ENCODE measurements at places on chromosomes 2 and 18.

DNA sequence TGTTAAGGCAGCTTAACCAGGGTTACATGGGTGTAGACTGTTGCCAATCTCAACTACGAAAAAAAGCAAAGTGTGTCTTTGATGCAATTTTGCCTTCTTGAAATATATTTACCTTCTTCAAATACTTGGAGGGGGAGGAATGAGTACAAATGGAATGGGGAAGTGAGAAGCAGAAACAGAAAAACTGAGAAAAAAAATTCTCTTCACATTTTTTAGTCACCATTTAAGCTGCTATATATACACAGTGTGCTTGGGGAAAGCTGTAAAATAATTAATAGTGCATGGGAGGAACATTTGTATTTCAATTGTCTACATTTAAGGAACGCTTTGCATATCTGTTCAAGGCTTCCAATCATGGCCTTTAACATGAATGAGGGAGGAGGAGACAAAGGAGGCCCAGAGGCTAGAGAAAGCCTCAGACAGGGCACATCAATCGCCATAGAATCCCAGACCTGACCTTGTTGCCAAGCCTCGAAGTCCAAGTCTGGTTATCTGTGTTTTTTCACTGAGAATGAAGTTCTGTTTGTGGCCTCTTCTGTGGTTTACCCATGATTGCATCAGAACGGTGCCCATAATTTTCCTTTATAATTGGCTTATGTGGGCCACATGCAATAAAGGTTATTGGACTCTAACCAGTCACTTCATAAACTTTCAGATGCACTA, 158.6 kb downstream of the PIK3C3 start:
- no peak for DNase-seq

DNA sequence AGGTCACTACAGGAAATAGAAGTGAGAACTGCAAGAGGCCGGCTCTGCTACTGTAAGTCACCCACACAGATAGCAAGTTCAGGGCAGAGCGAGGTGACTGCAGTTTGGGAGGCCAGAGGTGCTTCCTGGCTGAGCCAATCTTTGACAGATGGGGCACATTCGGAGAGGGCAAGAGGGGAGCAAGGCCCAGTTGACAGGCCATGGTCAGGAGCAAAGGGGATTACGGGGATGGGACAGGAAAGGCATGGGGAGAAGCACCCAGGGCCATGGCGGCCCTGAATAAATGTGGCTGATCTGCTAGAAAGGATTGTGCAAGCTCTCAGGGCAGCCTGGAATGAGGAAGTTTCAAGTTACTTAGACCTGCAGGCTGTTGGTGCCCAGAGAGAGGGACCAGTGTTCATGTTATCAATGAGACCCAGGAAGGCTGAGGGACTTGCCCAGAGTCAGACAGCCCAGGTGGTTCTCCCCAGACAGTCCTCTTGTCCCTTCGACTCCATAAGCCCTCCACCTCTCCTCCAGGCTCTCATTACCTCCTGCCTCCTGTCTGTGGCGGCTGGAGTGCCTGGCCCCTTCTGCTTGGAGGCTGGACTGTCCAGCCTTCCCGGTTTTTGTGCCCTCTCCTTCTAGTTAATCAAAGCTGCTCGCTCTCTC, 123.3 kb downstream of the CTIF start:
- no peak for DNase-seq

GRCh38 chr2:161998857-161999256, 75.2 kb downstream of the DPP4 start:
- DNase-seq: no peak

DNA sequence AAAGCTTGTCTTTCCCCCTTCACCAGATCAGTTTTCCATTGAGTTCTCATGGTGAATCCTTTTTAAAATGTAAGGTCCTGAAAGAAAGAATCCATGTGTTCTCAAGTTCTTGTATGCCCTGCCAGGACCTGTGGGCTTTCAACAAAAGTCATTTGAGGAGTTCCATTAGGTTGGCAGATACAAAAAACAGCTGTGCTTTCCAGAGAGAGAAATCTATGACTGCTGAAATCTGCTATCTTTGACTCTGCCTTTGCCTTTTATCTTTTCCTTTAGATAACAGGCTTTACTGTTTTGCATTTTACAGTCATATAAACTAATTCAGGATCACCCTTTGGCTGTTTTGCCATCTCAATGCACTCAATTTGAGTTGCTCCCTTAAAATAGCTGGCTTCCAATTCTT, 59.7 kb downstream of the CXCR4 start:
- no peak for DNase-seq

DNA sequence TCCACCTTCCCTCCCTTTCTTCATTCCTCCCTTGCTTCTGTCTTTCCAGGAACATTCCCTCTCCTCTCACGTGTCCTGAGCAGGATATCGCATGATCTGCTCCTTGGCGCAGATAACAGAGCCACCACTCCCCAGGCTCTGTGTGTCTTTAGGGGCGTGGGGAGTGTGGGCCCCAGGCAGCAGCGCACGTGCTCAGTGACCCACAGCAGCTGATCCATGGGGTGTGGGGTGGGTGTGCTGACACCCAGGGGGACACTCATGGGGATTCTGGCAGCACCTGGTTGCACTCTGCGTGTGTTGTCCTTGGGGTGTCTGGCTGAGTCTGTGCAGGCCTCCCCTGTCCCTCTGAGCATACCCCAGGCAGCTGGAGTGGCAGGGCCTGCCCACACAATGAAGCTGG, 9.9 kb upstream of the FOSL2 start:
- DNase-seq: no peak

- DNase-seq: no peak
Measured at GRCh38 chr2:234341306-234341985, 155.4 kb downstream of the ARL4C start.

DNA sequence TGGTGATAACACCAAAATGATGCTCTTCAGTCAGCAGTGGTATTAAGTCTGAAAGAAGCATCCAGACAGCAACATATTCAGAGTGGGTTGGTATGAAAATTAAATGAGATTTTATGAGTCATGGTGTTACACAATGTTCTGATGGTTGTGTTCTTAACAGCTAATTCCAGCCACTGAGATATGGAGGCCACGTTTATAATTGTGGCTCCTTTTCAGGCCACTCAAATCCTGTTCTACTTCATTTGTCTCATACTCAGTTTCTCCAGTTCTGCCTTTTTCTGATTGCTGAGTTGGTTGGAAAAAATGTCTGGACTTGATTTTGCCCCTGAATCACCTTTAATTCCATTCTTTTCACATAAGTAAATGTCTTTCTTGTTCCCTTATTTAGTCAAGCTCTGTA, 162.7 kb upstream of the COL3A1 start:
- no peak for DNase-seq

GRCh38 chr2:65193446-65193845, 34.2 kb upstream of the ACTR2 start:
- DNase-seq: no peak

DNA sequence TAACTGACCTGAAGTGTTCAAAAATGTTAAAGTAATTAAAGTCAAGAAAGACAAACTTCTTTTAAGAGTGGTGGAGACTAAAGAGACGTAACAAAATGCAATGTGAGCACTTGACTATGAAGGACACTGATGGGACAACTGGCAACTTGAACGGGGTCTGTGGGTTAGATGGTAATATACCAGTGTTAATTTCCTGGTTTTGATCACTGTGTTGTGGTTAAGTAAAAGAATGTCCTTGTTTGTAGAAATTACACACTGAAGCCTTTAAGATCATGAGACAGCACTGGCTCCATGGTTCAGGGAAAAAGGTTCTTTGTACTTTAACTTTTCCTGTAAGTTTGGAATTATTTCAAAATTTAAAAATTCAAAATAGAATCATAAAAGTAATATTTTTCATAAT, 58.2 kb downstream of the REL start:
- no peak for DNase-seq

GRCh38 chr2:134452042-134452733, 198.3 kb downstream of the MGAT5 start:
- no peak for DNase-seq

GRCh38 chr18:28088477-28088876, 88.5 kb downstream of the CDH2 start:
- DNase-seq: no peak

DNA sequence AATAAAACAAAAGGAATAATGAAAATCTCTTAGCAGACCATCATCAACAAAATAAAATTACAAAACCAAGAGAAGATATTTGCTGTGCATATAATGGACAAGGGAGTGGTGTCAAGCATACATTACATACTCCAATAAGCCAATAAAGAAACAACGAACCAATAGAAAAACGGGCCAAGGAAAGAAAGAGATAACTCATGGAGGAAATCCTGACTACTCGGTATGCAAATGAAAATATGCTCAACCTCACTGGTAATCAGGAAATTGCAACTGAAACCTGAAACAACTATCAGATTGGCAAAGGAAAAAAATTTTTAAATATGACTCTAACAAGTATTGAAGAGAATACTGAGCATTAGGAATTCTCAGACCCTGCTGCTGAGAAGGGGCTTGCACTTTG, 84.7 kb downstream of the BCL2 start:
- no peak for DNase-seq

DNA sequence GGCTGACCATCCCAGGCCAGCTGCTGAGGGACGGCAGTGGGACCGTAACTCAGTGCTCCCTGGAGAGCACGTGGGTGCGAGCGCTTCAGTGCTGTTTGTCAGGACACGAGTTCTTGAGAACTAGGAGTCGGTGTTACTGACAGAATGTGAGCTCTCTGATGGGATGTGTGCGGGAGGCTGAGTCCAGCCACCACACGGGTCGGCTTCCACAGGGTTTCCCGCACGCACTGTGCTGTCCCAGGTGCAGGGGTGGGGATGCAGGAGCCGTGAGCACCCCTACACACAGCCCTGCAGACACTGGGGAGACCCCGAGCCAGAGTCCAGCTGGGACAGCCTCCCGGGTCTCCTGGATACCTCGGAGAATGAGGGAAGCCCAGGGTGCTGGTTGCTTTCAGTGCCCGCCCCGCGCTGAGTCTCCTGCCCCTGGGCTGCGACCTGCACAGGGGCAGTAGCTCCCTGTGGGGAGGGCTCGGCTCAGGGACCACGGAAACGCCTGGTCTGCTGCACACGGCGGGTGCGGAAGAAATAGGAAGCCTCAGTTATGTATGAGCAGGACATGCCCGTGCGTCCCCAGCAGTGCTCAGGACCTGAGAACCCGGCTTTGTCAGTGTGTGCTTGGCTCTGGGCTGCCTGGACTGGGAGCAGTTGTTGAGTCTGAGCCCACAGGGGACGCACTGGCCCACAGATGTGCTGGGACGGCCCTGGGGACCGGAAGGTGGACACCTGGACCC, 71.2 kb downstream of the KCNG2 start:
- DNase-seq: no peak

GRCh38 chr18:50428531-50429206, 53.8 kb downstream of the SKA1 start:
- DNase-seq: no peak

DNA sequence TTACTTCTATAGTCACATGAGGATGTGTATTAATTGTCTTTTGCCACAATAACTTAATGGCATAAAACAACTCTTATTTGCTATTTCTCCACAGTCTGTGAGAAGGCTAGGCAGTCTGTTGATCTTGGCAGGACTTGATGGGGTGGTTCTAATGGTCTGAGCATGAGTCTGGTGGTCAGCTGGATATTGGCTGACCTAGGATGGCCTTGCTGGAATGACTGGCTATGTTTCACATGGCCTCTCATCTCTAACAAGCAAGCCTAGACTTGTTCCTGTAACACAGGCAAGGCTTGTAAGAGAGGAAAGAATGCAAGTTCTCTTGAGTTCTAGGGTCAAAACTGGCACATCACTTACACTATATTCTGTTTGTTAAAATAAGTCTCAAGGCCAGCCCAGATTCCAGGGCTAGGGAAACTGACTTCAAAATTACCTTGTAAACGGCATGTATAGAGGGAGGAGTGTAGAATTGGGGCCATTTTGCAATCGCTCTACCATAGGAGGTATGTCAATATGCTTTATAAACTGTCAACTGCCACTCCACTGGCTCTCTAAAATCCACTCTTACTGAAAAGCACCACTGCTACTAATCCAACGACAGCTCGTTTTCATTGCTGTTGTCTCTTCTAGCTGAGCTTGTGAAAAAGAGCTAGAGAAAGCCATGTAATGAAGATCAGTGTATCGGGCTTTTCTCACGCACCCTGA, 325.0 kb upstream of the PKDCC start:
- DNase-seq: no peak

DNA sequence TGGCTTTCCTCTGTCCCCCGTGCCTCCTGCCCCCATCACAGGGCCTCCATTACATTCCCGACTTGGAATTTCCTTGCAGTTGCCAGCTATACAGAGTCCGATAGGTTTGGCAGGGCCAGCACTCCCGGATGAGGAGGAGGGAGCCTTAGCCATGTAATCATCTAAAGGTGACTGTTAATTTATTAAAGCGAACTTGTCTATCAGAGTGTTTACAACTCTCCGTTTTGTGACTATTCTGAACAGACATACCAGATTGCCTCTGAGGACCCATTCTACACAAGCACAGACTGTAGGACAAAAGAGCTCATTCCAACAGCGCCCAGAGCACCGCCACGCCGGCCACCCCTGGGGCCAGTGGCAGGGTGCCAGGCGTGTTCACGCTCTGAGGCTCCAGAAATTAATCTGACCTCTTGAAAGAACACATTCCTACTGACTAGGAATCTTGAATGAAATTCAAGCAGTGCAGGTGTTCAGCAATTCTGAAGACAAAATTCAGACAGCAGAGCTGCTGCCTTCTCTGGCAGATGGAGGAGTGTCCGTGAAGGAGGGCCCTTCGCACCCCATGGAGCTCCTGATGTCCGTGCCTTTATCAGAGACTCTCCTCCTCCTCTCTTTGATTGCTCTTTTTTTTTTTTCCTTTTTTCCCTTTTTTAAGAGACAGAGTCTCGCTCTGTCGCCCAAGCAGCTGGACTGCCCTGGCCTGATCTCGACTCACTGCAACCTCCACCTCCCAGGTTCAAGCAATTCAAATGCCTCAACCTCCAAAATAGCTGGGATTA, 58.1 kb upstream of the RALBP1 start:
- no peak for DNase-seq

- DNase-seq: no peak
Measured at GRCh38 chr2:239598011-239598731, 197.4 kb upstream of the HDAC4 start.

- DNase-seq: no peak
Measured at GRCh38 chr18:8982416-8983183, 119.9 kb upstream of the NDUFV2 start.

- no peak for DNase-seq
Measured at GRCh38 chr2:60045456-60045855, 508.0 kb downstream of the BCL11A start.

DNA sequence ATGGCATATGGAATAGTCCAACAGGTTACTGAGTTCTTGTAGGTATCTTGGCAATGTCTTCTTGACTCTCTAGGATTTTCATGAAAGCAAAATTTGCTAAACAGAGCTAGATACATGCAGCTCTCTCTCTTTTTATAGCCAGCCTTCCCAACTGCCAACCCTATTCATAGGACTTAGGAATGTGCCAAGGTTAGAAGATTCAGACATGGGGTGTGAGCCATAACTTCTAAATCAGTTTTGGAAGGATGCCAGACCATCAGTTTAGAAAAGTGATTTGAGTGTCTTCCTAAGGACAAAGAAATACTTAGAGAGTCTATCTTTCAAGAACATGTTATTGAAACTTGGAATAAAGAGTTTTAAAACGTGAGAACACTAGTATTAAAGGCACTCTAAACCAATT, 619.5 kb upstream of the FANCL start:
- no peak for DNase-seq

GRCh38 chr2:72893594-72894319, 6.5 kb downstream of the SPR start:
- no peak for DNase-seq

Data from activated effector memory CD4-positive, alpha-beta T cell treated with Interleukin-2 at 50 U/mL for 16 hours (primary cell).